ENCODE measurements at places on chromosomes 6 and 20.

DNA sequence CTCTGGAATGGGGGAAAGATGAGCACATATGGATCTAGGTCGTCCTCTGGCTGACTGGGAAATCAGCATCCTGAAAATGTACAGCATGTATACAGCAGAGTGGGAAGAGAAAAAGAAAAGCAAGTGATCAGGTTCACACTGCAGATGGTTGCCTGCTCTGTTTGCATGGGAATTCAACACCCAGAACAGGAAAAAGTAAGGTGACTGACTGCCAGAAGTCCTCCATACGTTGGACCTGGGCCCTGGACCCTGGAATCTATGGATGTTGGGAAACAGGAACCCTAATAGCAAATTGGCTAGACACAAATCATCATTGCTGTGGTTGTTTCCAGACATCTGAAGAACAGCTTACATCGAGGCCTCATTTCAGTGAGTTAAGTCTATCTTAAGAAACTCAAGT is 30.3 kb upstream of the TNFAIP3 start:
- DNase-seq: no peak

- no peak for DNase-seq
These were observed 63.2 kb upstream of the TMEM181 start for GRCh38 chr6:158496700-158497099.

DNA sequence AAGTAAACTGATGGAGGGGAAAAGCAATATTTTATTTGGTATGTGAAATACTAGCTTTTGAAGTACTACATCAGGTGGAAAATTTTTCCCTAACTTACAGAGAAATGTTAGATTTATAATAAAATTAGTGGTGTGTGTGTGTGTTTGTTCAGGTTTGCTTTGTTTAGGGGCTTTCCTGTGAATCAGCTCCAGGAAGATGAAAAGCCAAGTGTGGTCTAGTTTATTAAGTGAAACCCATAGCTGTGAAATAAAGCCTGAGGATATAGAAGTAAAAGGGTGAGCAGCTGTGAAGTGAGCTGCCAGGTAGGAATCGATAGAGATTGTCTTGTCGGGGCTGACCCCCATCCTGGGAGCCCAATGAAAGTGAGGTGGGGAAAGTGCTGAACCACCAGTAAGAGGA is 347.6 kb upstream of the IMPG1 start:
- no peak for DNase-seq

DNA sequence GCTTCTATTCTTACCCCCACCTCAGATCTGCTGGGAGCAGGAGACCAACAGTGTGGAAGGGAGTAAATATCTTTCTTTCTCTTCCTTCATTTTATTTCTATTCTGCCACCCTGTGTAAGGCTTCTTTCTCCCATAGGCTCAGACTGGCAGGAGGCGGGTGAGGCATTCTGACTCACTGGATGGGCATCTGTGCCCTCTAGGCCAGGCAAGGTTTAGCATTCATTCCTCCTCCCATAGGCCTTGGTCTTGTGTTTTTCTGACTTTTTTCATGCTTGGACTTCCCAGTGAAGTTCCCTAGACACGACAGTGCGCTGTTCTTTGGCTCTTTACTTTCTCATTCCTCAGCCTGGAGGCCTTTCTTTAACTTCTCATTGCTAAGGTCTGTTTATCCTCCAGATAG is 235.2 kb downstream of the SYNE1 start:
- no peak for DNase-seq

- DNase-seq: no peak
These were observed 32.4 kb upstream of the PBOV1 start for GRCh38 chr6:138250513-138251247.

GRCh38 chr20:63498960-63499337 is at the start of gene EEF1A2:
Gene EEF1A2 (minus strand): TSS chr20:63499083. CDS start chr20:63497763, 1,320 bp downstream.
- DNase-seq: no peak

GRCh38 chr6:71287038-71287437 is 1.6 kb upstream of the OGFRL1 start:
- DNase-seq: no peak

GRCh38 chr20:37416848-37417616 is 71.1 kb downstream of the SRC start:
- DNase-seq: no peak

GRCh38 chr6:32962213-32962826 is 6.1 kb upstream of the BRD2 start:
- DNase-seq: no peak

- no peak for DNase-seq
These were observed 199.0 kb downstream of the SOD2 start for GRCh38 chr6:159493898-159494585.

- peak; percentile 61 for DNase-seq
These were observed 58.0 kb downstream of the SULF2 start for GRCh38 chr20:47727170-47727880.

DNA sequence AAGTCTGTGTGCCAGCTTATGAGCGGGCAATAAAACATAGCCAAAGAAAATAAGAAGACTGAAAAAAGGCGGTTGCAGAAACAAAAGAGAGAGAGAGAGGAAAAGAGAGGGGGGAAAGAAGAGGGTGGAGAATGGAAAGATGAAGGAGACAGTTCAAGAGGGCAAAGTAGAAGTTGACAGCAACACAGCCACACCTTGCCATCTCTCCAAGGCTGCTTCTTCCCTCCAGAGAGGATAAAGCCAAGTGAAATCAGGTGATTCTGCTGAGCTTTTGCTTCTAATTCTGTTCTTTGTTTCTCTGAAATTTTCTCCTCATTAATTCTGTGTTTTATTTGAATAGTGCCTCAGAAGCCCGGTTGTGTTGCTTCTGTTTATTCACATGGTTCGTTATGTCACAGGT is 48.5 kb downstream of the PTPRK start:
- no peak for DNase-seq

DNA sequence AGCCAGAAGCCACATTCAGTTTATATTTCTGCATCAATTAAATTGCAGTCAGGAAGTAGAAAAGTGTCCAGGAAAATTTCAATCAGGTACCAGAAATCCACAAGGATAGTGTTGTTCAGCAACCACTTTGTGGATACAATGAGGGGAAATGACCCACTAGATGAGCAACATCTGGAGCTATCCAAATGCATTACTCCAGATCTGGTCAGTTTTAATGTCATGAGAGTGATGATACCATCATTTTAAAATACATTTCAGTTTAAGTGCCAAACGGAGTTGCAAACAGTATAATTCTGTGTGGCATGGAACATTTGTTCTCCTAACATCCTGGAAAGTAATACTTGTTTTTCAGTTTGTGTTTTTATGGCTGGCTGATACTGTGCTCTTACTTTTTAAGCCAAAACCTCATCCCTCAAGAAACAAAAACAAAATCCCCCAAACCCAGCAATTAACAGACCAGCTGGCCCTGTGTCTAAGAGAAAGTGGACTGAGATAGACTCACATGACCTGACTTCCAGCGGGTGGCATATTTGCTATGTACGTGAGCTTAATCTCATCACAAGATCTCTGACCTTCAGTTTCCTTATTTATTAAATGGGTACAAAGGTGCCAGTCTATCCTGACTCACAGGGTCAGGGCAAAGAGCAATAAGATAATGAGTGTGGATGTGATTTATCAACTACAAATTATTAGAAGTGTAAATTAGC is 58.8 kb upstream of the CNKSR3 start:
- no peak for DNase-seq

- DNase-seq: no peak
These were observed 49.8 kb downstream of the CFAP61 start for GRCh38 chr20:20102163-20102562.

DNA sequence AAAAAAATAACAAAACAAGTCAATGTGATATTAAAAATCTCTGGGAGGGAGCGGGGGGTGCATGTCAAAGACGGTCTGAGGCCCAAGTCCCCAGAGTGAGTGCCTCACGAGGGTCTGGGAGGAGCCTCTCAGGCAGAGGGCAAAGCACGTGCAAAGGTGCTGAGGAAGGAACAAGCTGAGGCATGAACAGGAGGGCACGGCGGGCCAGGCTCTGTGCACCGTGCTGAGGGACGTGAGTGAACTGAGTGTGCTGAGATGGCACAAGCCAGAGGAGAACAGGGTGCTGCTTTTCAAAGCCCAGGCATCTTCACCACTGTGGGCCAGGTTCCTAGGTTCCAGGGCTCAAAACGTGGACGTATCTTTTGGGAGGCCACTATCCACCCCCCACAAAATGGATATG is 142.1 kb upstream of the PHACTR3 start:
- DNase-seq: no peak

DNA sequence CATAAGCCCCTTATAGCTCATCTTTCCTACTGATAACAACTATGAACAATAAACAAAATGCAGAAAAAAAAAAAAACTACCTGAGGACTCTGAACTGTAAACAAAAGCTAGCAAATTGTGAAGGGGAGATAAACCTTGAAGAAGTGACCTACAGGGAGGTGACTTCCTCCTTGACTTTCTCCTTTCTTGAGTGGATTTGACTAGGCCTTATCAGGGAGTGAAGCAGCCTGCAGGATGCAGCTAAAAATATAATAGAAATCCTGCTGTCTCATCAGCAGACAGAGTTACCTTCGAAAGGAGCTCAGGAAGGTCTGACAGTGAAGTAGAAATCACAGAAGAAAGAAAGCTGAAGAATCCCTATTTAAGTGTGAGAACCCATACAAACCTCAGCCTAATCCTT is 322.0 kb upstream of the HTR1E start:
- DNase-seq: no peak

GRCh38 chr6:17393892-17394631 is 667 bp downstream of the CAP2 start:
- DNase-seq: no peak

DNA sequence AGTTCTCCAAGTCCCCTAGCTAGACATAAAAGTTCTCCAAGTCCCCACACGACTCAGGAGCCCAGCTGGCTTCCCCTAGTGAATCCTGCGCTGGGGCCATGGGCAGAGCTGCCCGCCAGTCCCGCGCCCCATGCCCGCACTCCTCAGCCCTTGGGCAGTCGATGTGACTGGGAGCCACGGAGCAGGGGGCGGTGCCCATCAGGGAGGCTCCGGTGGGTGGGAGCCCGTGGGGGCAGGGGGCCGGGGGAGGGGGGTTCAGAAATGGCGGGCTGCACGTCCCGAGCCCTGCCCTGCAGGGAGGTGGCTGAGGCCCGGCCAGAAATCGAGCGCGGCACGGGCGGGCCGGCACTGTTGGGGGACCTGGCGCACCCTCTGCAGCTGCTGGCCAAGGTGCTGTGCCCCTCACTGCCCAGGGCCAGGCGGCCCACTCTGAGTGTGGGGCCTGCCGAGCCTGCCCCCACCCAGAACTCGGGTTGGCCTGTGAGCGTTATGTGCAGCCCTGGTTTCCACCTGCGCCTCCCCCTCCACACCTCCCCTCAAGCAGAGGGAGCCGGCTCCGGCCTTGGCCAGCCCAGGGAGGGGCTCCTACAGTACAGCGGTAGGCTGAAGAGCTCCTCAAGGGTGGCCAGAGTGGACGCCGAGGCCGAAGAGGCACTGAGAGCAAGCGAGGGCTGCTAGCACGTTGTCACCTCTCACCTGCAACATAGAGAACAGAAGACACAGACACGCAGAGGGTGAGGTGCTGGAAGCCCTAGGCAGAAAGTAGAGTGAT is 11.4 kb downstream of the GSTA5 start:
- DNase-seq: no peak

- DNase-seq: no peak
These were observed 9.1 kb upstream of the TLDC2 start for GRCh38 chr20:36866681-36867495.

- no peak for DNase-seq
These were observed 47.6 kb downstream of the CPNE5 start for GRCh38 chr6:36791521-36792135.

GRCh38 chr20:50359607-50360217 is 150.5 kb upstream of the PTPN1 start:
- DNase-seq: no peak

GRCh38 chr6:16418151-16418550 is 179.8 kb downstream of the GMPR start:
- no peak for DNase-seq

DNA sequence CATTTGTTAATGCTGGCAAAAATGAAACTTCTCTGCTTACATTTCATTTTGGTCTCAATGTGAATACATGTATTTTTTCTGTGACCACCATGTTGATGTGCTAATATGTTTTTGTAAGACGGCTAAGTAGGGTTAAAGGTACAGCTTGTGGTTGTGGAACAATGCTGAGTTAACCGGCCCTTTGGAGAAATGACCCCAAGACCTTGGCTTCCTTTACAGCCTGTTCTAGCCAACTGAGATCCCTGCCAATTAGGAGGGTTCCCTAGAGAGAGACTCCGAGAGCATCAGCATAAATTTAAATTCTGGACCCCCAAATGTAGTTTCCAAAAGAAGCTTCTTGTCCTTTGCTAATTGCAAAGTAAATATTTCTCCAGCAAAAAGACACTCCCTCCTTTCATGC is 44.4 kb downstream of the RSPO3 start:
- DNase-seq: no peak

DNA sequence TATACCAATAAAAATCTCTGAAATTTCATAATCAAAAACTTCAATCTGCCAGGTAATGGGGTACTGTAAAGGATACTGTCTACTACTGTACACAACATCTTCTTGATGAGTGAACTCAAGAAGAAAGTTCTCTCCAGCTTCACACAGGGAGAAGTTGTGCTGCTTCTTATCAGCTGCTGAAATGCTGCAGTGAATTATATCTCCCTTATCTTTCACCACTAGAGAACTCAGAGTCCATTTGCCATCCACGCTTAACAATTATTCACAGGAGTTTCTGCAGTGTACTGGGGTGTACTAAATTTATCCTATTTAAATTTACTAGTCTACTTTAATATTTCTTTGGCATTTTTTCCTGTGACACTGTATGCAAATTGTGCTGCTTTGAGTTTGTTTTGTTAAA is 384.8 kb downstream of the TFAP2B start:
- DNase-seq: no peak

- no peak for DNase-seq
These were observed 29.2 kb downstream of the B4GALT5 start for GRCh38 chr20:49684335-49684997.

- DNase-seq: no peak
These were observed 96.7 kb downstream of the SYCP2 start for GRCh38 chr20:59836767-59837166.

DNA sequence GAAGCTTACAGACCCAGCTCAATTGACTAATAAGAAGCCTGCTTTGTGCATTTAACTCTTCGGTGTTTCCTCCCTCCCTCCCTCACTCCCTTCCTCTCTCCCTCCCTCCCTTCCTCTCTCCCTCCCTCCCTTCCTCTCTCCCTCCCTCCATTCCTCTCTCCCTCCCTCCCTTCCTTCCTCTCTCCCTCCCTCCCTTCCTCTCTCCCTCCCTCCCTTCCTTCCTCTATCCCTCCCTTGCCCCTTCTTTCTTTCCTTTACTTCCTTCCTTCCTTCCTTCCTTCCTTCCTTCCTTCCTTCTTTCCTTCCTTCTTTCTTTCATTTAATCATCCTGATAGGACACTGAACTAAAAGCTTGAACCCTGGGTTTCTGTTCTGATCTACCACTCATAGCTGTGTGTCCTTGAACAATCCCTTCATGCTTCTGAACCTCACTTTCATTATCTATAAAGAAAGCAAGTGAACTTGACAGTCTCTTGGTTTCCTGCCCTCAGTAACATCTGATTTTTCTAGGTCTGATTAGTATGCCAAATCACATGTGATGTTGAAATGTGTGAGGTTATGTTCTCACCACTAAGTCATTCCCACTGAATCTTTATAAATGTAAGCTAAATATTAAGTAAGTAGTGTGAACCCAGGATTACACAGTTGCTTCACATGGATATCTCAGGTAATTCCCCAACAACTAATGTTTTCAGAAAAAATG is 132.3 kb upstream of the BMP2 start:
- DNase-seq: no peak

GRCh38 chr6:89379281-89379680 is 26.8 kb upstream of the UBE2J1 start:
- no peak for DNase-seq

GRCh38 chr20:21433329-21433890 is 36.1 kb upstream of the NKX2-4 start:
- DNase-seq: no peak
